ENCODE measurements at places on chromosomes 4 and X. TPM values are rescaled to one million over a fixed set of nuclear protein-coding genes. Genes with fewer than 3 reads are reported as not detected.

Gene NEUROG2
- total RNA-seq = not detected

Gene NLRP2B
- total RNA-seq = not detected

Gene KCND1
- 0.09 TPM for total RNA-seq

Gene SLC4A4
- total RNA-seq = 0.47 TPM

Gene PITX2
- 30.5 TPM for total RNA-seq

Gene XAGE1B
- not detected for total RNA-seq

Gene TRPC5OS
- not detected for total RNA-seq

Gene IKBKG
- 17.5 TPM for total RNA-seq

Gene SASH3
- 1.7 TPM for total RNA-seq

DNA sequence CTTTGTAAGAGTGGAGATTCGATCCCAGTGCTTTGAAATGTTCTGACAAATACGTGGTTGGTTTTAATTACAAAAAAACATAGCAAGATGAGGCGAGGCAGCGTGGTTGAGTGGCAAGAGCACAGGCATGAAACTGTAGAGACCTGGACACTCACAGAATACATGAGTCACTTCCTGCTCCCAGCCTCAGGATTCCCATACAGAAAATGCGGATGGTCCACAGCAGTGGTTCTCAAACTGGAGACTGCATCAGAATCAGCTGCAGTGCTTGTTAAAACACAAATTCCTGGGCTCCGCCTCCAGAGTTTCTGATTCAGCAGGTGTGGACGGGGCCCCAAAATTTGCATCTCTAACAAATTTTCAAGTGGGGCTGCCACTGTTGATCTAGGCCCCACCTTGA lies 10.1 kb downstream of the OTOP1 start:
- DNase-seq = no peak

GRCh38 chr4:113349430-113349829 lies 300.0 kb downstream of the ANK2 start:
- no peak for DNase-seq

- DNase-seq = no peak
Measured at GRCh38 chr4:137946453-137947174, 295.5 kb downstream of the SLC7A11 start.

- DNase-seq = no peak
Measured at GRCh38 chr4:25658777-25659176, 3.1 kb downstream of the SLC34A2 start.

DNA sequence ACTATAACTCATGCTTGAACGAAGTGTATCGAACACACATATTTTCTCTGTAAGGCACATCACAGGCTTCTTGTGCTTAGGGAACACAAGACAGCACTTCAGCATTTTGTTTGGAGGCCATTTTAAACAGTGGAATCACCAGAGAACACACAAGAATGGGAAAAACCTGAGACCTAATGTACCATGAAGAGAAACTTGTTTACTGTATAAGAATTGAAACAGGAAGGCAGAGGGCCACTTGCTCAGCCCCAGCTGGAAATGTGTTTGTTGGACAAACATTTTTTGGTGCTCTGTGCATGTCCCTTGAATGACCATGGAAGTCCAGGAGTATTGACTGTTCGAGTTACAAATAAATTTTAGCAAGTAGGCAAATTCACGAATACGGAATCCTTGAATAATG lies 47.5 kb downstream of the RAPGEF2 start:
- DNase-seq = no peak

GRCh38 chrX:46978341-46979291 lies 66.4 kb downstream of the JADE3 start:
- peak; percentile 16 for DNase-seq

GRCh38 chr4:161343569-161343950 lies 820.2 kb downstream of the FSTL5 start:
- DNase-seq = no peak

- no peak for DNase-seq
Measured at GRCh38 chr4:140754918-140755773, 1.0 kb downstream of the TBC1D9 start.

DNA sequence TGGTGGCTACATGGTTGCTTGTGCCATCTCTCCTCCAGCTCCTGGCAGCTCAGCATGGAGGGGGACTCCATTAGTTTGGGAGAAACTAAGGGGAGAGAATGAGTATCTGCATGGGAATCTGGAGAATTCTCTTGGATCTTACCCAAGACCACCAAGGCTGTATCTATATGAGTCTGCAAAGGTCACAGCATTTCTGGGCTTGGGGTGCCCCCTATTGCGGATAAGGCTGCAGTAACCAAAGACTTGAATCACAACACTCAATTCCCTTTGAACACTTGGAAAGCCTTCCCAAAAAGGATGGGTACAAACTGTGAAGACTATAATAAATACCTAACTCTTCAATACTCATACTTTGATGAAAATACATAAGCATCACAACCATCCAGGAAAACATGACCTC lies 623.5 kb upstream of the NR3C2 start:
- DNase-seq = no peak

GRCh38 chr4:154160519-154161301 lies 330.9 kb downstream of the DCHS2 start:
- no peak for DNase-seq

GRCh38 chr4:59127006-59127405 lies 2016.8 kb upstream of the IGFBP7 start:
- DNase-seq = no peak

DNA sequence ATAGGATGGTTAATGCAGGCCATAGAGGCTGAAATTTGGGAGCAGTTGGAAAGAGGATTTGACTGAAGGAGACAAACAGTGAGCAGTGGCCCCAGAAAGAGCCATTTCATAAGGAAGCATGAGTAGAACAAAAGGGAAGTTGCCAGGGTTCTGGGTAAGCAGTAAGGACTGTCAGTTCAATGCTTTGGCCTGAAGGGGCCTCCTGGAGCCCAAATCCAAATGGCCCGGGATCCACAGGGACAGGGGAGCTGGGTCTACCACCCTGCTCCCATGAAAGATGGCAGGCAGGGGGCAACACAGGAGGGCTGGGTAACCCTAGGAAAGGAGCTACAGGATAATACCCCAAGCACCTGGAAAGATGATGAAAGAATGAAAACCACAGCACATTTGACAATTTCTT lies 4.1 kb upstream of the INTS6L start:
- DNase-seq = no peak

- DNase-seq = peak; percentile 64
Measured at GRCh38 chrX:13463608-13464007, 105.8 kb upstream of the EGFL6 start.

All from gastrocnemius medialis (tissue), 4 donors.